ENCODE measurements at places on chromosomes 5 and 9.

DNA sequence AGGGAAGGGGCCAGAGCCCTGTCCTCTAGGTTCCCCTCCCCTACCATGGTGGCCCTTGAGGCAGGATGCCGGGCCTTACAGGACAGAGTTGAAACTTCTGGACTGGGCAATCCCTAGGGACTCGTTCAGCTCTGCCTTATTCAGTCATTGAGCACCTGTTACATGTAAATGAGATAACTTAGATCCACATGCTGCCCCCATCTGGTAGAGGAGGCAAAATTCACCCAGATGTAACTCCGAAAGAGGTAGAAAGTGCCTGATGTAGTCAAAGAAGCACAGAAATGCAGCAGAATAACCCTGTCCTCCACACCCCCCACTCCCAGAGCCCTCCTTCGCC is 1.5 kb downstream of the GGTA1 start:
- peak; percentile 46 for DNase-seq

DNA sequence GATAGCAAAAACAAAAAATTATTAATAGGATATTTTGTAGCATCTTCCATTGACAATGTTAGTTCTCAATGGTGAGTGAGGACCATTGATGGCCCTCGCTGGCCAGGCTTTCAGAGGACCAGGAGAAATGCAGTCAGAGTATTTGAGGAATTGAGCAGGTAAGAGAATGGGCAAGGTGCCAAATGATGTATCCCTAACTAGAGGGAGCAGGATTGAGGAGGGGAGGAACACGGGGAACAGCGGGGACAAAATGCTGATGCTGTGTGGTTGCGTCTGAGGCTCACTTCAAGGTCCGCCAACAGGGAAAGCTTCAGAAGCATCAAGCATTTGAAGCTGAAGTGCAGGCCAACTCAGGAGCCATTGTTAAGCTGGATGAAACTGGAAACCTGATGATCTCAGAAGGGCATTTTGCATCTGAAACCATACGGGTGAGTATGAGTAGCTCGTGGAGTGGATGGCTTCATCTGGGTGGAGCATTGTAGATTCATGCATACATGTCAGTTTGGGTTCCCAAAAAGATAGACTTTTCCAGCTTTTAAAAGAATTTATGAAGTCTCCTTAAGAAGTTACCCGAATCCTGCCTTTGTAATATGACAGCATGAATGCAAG is 16.2 kb downstream of the SPTAN1 start:
- no peak for DNase-seq

DNA sequence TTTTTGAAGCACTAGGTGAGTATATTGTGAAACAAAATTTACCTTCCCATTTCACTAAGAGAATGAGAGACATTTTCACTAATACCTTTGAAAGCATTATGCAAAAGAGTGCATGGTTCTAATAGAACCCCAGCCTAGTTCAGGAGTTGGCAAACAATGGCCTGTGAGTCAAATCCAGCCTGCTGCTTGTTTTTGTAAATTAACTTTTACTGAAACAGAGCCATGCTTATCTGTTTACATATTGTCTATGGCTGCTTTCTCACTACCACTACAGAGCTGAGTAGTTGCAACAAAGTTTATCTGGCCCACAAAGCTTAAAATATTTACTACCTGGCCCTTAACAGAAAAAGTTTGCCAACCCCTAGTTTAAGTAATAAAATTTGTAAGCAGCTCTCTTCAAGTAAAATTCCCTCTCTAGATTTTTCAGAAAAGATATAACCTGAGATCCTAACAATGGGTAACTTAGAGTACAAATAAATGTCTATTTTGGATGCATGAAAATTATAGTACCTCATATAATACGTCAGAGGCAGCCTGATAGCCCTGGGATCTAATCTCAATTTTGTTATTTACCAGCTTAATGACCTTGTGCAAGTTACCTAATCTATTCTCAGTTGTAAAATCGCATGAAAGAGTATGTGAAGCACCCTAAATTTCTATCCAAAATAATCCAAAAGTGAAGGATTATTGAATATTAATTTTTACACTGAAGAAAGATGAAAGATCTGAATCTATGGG is 50.7 kb upstream of the ARL15 start:
- no peak for DNase-seq

DNA sequence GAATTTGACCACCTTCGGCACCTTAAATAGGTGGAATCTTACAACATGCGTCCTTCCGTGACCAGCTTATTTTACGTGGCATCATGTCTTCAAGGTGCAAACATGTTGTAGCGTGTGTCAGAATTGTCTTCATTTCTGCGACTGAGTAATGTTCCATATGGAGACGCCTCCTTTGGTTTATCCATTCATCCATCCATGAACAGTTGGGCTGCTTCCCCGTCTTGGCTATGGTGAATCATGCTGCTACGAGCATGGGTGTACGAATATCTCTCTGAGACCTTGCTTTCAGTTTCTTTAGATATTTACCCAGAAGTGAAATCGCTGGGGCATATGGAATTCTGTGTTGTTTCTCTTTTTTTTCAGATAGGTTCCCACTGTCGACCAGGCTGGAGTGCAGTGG is 391.9 kb upstream of the IRX2 start:
- DNase-seq = no peak

- no peak for DNase-seq
These were observed 35.8 kb downstream of the ZNF782 start for GRCh38 chr9:96818533-96818932.

DNA sequence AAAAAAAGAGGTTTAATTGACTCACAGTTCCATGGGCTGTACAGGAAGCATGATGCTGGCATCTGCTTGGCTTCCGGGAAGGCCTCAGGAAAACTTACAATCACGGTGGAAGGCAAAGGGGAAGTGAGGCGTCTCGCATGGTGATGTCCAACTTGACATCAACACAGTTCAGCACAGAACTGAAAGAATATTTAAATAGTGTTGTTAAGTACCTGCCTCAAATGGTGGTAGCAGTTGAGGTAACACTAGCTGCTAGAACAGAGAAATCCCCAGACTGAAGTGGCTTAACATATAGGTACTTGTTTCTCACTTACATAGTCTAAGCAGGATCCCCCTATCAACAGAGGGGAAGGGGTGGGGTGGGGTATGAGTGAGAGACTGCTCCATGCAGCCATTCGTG is 141.6 kb downstream of the DROSHA start:
- no peak for DNase-seq

DNA sequence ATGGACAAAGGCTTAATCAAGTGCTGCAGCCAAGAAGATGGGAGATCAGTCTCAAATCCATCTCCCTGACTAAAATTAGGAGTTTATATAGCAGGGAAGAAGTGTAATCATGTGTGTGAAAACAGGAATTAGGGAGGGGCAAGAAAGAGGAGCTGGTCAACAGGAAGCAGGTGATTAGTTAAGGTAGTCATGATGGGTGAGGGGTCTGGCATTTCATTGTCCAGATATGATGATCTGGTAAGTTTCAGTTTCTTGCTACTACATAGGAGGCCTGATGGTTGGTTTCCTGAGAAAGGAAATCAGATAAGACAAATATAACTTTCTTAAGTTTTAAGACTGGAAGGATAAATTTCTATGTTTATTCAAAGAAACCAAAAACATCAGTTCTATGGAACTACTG is 455.6 kb upstream of the GRAMD2B start:
- DNase-seq = no peak

GRCh38 chr9:130589754-130590153 is 10.4 kb downstream of the FUBP3 start:
- DNase-seq = no peak

- no peak for DNase-seq
These were observed 75.5 kb upstream of the ELL2 start for GRCh38 chr5:96037128-96037527.

- DNase-seq = no peak
These were observed 9.1 kb upstream of the HSPB3 start for GRCh38 chr5:54446379-54446732.

- DNase-seq = no peak
These were observed 734 bp downstream of the KIF27 start for GRCh38 chr9:83920469-83920926.

DNA sequence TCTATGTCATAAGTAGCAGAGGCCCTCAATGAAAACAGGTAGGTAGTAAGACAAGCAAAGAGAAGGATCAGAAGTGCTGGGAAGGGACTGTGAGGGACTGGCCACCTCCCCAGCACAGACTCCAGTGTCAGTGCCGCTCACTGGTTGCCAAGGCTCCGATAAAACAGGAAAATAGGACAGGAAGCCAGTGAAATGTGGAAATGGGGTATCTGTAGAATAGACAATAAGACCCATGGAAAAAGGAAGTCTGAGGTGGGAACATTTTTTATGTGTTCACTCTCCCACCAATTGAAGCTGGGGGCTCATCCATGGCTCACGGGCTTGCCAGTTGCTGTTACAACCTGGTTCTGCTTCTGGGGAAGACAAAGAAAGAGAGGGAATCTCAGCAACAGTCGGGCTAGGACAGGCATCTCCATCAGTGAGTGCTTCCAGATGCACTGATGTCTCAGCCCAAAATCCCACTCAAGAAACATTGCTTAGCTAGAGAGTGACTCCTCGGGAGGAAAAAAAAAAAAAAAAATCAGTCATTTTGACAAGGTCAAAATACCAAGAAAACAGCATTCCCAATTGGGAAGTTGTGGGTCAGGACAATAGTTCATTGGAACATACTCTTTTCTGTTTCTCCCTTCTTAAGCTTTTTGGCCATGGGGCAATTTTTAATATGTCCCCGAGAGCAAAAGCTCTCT is 27.6 kb upstream of the NFIB start:
- no peak for DNase-seq

GRCh38 chr5:5140479-5141338 is 579 bp downstream of the ADAMTS16 start:
- no peak for DNase-seq

DNA sequence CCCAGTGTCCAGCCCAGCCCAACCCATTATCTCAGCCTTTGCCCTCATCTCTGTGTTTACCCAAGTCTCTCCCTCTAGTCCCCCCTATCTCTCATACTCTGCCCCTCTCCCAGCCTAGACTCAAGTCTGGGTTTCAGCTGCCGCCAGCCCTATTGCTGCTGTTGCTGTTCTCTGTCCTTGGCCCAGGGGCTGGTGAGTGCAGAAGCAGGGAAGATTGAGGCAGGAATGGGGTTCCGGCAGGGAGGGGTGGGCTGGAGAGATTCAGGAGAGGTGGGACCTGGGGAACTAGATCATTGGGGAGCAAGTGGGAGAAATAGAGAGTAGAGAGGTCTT is 702 bp downstream of the TMEM8B start:
- DNase-seq = no peak

DNA sequence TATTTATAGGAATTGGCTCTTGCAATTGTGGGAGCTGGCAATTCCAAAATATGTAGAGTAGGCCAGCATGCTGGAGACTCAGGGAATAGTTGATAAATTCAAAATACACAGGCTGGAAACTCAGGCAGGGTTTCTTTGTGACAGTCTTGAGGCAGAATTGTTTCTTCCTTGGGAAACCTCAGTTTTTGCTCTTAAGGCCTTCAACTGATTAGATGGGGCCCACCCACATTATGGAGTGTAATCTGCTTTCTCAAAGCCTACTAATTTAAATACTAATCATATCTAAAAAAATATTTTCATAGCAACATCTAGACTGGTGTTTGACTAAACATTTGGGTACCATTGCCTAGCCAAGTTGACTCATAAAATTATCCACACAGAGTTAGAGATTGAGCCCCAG is 27.6 kb downstream of the CWC27 start:
- no peak for DNase-seq

GRCh38 chr5:171913987-171914273 is 92.5 kb downstream of the FBXW11 start:
- DNase-seq = no peak

GRCh38 chr9:14289916-14290315 is 24.0 kb downstream of the NFIB start:
- no peak for DNase-seq

DNA sequence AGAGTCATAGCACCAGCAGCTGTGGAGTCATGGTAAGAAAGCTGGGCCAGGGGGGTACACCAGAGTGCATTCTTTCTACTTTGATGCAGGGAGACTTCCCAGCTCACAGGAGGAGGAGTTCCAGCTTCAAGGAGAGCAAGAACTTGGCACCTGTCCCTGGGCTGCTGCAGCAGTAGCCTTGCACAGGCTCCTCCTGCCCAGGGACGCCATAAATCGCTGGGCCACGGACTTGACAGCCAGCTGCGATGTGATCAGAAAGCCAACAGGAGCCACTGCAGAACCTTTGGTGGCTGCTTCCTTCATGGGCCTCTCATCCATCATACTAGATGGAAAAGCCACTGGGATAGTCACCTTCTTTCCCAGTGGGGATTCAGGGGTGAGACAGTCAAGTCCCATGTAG is 234.7 kb downstream of the NMUR2 start:
- no peak for DNase-seq

DNA sequence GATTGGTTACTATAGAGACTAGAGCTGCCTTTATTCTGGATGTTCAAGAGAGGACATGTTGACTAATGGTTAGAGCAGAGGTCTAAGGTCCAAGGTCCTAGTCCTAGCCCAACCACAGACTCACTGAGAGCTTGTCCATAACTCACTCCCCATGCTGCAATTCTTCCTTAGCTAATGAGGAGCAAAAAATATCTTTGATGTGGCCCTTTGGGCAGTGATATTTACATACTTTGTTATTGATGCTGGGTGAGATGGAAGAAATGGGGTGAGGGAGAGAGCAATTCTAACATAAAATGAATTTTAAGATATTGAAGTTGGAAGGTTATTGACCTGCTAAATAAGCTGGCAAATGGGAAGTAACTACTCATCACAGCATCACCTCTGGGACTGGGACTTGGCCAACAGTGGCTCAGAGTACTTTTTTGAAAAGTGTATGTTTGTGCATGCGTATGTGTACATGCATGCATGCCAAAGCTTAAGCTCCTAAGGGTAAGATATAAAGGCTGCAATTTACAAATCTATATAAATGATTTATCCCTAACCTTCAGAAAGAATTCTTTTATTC is 58.0 kb upstream of the ANKRD55 start:
- no peak for DNase-seq

- DNase-seq = no peak
These were observed 241.9 kb downstream of the PBX3 start for GRCh38 chr9:125989090-125989501.

- no peak for DNase-seq
These were observed 249.0 kb downstream of the ARHGAP26 start for GRCh38 chr5:143019157-143019556.

- DNase-seq = no peak
These were observed 280.2 kb downstream of the SEMA5A start for GRCh38 chr5:9265441-9266287.

DNA sequence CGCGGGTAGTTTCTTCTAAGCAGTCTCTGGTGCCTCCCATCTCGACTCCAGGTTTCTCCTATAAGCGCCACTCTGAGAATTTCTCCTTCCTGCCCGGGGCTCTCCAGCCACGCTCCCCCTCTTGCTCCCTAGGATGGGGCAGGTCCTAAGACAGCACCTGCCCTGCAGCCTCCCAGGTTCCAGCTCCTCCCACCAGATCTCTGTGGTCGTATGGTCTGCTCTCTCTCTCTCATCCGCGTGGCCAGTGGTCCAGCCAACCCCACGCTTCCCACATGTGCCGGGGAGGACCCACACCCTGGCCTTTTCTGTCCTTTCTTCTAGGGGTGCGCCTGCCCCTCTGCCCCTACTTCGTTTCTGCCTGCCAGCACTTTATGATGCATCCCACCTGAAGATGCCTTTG is 40.5 kb downstream of the MVB12B start:
- no peak for DNase-seq

All from stimulated activated CD4-positive, alpha-beta T cell treated with anti-CD3 and anti-CD28 coated beads, Interleukin-1b, Interleukin-23, amount 100 ng/mL, for 48 hours (primary cell).